ENCODE measurements at places on chromosomes 5 and 9. TPM values are rescaled to one million over a fixed set of nuclear protein-coding genes. Genes with fewer than 3 reads are reported as not detected.

GRCh38 chr5:136768457-136768856 is 403.1 kb upstream of the TRPC7 start:
- H3K4me1 ChIP-seq, result no peaks in the 10 kb centered on the region
- H3K27ac ChIP-seq, result no peak overlapping the region
- no peak for DNase-seq
- H3K27me3 ChIP-seq, result no peaks in the 10 kb centered on the region
- no peak overlapping the region for H3K4me3 ChIP-seq

DNA sequence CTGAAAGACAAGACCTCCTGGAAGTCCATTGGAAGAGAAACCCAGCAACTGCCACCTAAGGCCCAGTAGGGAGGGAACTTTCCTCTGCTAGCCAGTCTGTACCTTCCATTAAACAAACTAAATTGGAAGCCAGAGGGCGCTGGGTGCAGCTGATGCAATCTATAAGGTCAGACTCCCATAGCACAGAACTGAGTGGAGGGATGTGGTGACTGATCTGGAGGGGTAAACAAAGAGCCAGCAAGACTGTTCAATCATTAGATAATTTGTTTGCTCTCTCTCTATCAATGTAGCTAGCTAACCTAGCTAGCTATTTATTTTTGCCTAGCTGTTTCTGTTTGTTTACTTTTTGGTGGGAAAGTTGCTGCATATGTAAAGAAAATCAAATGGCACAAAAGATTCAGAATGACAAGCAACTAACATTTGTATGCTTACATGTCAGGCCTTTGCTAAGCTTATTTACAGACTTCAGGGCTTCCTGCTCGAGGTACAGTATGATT is 291.8 kb upstream of the DAB2 start:
- no peaks in the 10 kb centered on the region for H3K4me1 ChIP-seq
- no peak for DNase-seq
- H3K27me3 ChIP-seq, result no peaks in the 10 kb centered on the region
- no peak overlapping the region for H3K4me3 ChIP-seq

GRCh38 chr5:158868546-158868945 is 231.2 kb downstream of the EBF1 start:
- no peaks in the 10 kb centered on the region for H3K4me1 ChIP-seq
- no peaks in the 10 kb centered on the region for H3K27me3 ChIP-seq
- H3K36me3 ChIP-seq, result no peaks in the 10 kb centered on the region
- no peak for DNase-seq
- no peak overlapping the region for H3K27ac ChIP-seq

DNA sequence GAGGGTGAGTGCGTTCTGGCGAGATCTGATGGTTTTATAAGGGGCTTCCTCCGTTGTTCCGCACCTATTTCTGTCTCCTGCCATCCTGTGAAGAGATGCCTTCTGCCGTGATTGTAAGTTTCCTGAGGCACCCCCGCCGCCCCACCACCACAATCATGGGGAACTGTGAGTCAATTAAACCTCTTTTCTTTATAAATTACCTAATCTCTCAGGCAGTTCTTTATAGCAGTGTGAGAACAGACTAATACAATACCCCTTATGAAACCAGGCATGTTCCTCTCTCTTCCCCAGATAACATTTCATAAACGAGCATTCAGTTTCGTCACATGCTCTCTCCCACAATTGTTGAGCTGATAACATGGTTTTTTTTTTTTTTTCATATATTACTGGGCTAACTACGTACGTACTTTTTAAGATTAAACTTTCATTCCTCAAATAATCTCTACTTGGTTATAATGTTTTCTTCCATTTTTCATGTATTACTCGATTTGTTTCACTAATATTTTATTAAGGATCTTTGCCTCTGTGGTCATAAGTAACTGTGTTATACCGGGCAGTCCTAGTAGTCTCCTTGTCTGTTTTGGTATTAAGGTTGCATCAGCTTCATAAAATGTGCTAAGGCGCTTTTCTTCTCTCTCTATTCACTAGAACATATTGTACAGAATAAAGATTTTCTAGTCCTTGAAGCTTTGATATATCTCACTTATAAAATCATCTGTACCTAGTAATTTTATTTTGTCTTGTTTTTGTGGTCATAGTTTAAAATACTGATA is 64.9 kb upstream of the MVB12B start:
- H3K27ac ChIP-seq, result no peak overlapping the region
- no peak overlapping the region for H3K4me3 ChIP-seq
- peaks cover 12% of the 10 kb centered on the region for H3K27me3 ChIP-seq
- no peaks in the 10 kb centered on the region for H3K4me1 ChIP-seq

DNA sequence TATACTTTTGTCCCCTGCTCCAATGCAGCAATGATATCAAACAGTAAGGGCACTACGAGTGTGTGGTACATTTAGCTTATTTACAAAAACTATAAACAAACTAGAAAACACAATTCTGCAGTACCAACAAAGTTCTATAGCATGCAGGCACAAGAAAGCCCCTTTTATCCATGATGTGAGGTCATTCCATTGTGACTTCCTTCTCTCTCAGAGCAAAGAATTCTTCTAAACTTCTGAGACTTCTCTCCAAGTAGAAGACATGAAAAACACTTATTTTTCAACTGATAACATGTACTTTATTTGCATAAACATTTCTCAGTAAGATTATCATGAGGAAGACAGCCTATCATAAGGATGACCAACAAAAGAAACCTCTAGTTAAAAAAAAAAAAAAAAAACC is 569.8 kb downstream of the TLE1 start:
- no peak overlapping the region for H3K4me3 ChIP-seq
- no peaks in the 10 kb centered on the region for H3K36me3 ChIP-seq
- no peak for DNase-seq
- H3K4me1 ChIP-seq, result no peaks in the 10 kb centered on the region
- no peak overlapping the region for H3K27ac ChIP-seq

Gene IFNA21
- total RNA-seq, result not detected

Gene GCNT4
- total RNA-seq, result 1.9 TPM
